ENCODE measurements at places on chromosomes 7 and 10.

DNA sequence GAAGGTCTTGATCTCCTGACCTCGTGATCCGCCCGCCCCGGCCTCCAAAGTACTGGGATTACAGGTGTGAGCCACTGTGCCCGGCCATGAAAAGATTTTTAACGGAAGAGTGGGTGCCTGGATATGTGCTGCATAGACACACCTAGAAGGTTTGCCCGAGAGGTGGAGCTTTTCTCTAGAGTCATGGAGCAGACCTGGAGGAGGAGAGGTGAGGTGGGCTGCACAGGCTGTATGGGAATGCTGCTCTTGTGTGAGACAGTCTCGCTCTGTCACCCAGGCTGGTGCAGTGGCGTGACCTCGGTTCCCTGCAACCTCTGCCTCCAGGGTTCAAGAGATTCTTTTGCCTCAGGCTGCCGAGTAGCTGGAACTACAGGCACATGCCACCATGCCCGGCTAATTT is 103.3 kb downstream of the ACTR3B start:
- DNase-seq = no peak

DNA sequence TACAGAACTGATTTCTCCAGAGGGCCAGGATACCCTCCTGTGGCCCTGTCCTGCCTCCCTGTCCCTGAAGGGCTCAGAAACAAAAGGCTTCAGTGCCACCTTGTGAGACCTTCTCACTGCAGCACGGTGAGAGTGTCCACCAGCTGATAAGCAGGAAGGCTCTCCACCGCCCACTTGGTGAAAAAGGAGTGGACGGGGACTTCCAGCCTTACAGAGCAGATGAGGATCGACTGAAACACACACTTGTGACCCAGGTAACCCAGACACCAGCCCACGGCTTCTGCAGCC is 330.1 kb downstream of the GRID1 start:
- no peak for DNase-seq

DNA sequence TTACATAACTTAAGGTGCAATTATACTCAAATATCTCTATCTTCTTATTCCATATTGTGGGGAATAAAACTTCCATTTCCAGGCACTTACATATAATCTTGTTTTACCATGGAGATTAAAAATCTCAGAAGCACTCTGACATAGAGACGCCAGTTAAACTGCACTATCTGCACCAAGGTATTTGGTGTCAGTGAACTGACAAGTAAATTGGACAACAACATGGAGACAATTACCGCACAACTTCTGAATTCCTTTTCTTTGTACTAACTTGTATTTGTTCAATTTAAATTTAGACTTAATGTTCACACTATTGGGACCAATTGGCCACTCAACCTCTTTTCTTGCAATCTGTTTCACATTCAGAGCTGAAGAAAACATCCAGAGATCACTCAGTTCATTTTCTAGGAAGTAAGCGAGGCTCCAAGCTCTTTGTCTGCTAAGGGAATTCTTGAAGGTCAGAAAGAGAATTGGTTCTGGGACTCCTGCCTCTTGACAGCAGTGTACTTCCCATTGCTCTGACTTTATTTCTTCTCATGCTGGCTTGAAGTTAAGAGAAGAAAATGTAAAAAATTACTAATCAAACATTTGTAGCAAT is 184.7 kb downstream of the CHCHD3 start:
- no peak for DNase-seq

DNA sequence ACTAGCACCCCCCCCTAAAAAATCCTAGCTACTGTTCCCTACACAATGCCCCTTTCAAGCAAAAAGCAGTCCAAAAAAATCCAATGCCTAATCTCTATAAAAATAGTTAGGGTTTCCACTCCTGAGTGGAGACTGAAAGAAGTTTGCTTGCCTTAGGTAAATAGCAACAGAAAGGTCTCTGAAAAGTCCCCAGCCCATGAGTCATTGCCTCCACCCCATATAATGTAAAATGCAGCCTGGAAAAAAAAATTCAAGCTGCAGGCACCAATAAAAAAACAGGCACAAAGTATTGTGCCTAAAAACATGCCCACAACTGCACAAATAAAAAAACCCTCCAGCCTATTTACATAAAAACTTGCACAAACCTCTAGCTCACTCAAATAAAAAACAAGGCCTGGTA is 47.5 kb downstream of the ZNF680 start:
- DNase-seq = no peak

Measured in HAP-1 (cell line).